ENCODE measurements at places on chromosomes 11 and 22. TPM values are rescaled to one million over a fixed set of nuclear protein-coding genes. Genes with fewer than 3 reads are reported as not detected.

DNA sequence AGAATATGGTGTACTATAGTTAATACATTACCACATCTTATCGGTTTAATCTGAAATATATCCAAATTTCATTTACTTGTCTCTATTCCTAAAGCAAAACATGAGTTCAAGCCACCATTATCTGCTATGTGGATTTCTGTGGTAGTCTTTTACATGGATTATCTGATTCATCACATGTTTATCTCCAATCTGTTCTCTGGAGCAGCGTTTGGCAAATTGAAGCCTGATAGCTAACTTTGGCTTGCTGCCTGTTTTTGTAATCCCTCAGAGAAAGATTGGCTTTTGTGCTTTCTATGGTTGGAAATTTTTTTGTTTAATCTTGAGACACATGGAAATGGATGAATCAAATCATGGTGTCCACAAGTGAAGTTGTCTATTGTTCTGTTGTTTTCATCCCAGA, 274.3 kb downstream of the JRKL start:
- DNase-seq, result no peak
- H3K27ac ChIP-seq, result no peak overlapping the region
- H3K27me3 ChIP-seq, result no peaks in the 10 kb centered on the region
- no peak overlapping the region for H3K4me3 ChIP-seq
- H3K36me3 ChIP-seq, result no peaks in the 10 kb centered on the region

- no peaks in the 10 kb centered on the region for H3K36me3 ChIP-seq
- no peaks in the 10 kb centered on the region for H3K27me3 ChIP-seq
- H3K4me3 ChIP-seq, result no peak overlapping the region
- DNase-seq, result no peak
- no peaks in the 10 kb centered on the region for H3K4me1 ChIP-seq
Measured at GRCh38 chr11:127338380-127339259, 338.1 kb upstream of the KIRREL3 start.

RIBC2 gene
- total RNA-seq, result not detected

PIH1D2 gene
- 0.92 TPM for total RNA-seq

DNA sequence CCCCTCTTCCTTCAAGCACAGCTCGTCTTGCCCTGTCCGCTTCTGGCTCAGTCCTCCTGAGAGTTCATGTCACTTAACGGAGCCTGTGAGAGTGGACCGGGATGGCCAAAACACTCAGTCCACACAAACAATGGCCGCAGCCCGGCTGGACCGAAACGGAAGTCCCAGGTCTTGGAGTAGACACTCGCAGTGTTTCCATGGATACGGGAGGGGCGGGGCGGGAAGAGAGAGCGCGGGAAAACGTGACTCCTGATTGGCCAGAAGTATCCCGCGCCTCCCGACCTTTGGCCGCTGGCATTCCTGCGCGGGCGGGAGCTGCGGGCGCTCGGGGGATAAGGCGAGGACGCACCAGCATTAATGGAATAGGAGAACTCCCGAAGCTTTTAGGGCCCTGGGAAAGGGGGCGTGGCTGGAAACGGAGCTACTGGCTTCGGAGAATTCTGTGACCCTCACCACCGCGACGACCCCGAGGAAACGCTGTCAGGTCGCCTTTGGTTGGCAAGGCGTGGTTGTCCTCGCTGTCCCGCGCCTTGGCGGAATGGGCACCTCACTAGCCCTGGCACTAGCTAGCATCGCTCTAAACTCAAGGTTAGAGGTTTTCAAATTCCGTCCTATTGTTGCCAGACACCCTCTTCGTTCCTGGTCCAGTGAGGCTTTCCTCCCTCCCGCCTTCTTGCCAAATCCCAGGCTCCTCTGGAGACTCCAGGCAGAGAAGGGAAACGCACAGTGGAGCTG, at the start of the genes NLRP14 and ZNF214:
Gene NLRP14 (plus strand): TSS at position 297 of the 735 bp plus-strand sequence. CDS start 18,108 bp downstream, outside the sequence.
Gene ZNF214 (minus strand): TSS at position 164 of the 735 bp plus-strand sequence. CDS start 17,511 bp downstream, outside the sequence.
- H3K27ac ChIP-seq, result peak within 1 kb of the TSS; percentile 73
- H3K4me3 ChIP-seq, result peak within 1 kb of the TSS; percentile 78
- no peaks in the 10 kb centered on the region for H3K36me3 ChIP-seq
- no peaks in the 10 kb centered on the region for H3K27me3 ChIP-seq
- peak; percentile 97 for DNase-seq

ZBTB16 gene
- 188 TPM for total RNA-seq

All from esophagus muscularis mucosa (tissue), 4 donors.